Fibroblast of lung (primary cell): ENCODE measurements at places on chromosomes 2 and 18. TPM values are rescaled to one million over a fixed set of nuclear protein-coding genes. Genes with fewer than 3 reads are reported as not detected.

SPC25 gene
- total RNA-seq, result 0.99 TPM in 1 of 2 replicates, not detected in the other

PER2 gene
- 2.1 and 4.6 TPM in 2 replicates for total RNA-seq

LRP1B gene
- total RNA-seq, result under 0.01 TPM in 2 replicates

NDUFS1 gene
- total RNA-seq, result 81.2 and 133 TPM in 2 replicates

GAL3ST2 gene
- total RNA-seq, result 0.17 TPM in 1 of 2 replicates, not detected in the other

IMPA2 gene
- 19.5 and 23.0 TPM in 2 replicates for total RNA-seq

SNX17 gene
- total RNA-seq, result 152 and 155 TPM in 2 replicates

OSBPL1A gene
- 47.3 and 73.3 TPM in 2 replicates for total RNA-seq

HSBP1L1 gene
- total RNA-seq, result 13.4 and 14.6 TPM in 2 replicates

TRABD2A gene
- 10.8 and 14.4 TPM in 2 replicates for total RNA-seq

MC5R gene
- total RNA-seq, result not detected in 2 replicates

REG3A gene
- not detected in 2 replicates for total RNA-seq

EMILIN2 gene
- total RNA-seq, result 11.1 and 18.0 TPM in 2 replicates

RAPGEF4 gene
- 1.3 and 3.0 TPM in 2 replicates for total RNA-seq

CDKL4 gene
- 3.0 and 3.1 TPM in 2 replicates for total RNA-seq

HJURP gene
- total RNA-seq, result 0.26 and 5.8 TPM in 2 replicates

ANKRD53 gene
- total RNA-seq, result 0.26 and 1.3 TPM in 2 replicates

MARCHF4 gene
- 0.26 and 1.3 TPM in 2 replicates for total RNA-seq

GPR55 gene
- total RNA-seq, result not detected in 2 replicates

DSG4 gene
- total RNA-seq, result not detected in 2 replicates

TLX2 gene
- total RNA-seq, result under 0.01 TPM in 1 of 2 replicates, not detected in the other

MAP3K19 gene
- total RNA-seq, result not detected in 2 replicates

SYT4 gene
- total RNA-seq, result not detected in 2 replicates

COL3A1 gene
- total RNA-seq, result 925 and 2,431 TPM in 2 replicates

BUB1 gene
- 3.9 and 11.2 TPM in 2 replicates for total RNA-seq

AGXT gene
- total RNA-seq, result not detected in 2 replicates

RUFY4 gene
- not detected in 2 replicates for total RNA-seq

EPHA4 gene
- 12.8 and 21.0 TPM in 2 replicates for total RNA-seq
